ENCODE measurements at places on chromosomes 2 and 18.
A peak's percentile ranks its signal among the peaks of the same experiment; 100 is the strongest.

- DNase-seq: peak; percentile 76
These were observed 262.4 kb downstream of the NBAS start for GRCh38 chr2:15298770-15299169.

- DNase-seq: no peak
These were observed 891 bp downstream of the CAB39 start for GRCh38 chr2:230713331-230714135.

DNA sequence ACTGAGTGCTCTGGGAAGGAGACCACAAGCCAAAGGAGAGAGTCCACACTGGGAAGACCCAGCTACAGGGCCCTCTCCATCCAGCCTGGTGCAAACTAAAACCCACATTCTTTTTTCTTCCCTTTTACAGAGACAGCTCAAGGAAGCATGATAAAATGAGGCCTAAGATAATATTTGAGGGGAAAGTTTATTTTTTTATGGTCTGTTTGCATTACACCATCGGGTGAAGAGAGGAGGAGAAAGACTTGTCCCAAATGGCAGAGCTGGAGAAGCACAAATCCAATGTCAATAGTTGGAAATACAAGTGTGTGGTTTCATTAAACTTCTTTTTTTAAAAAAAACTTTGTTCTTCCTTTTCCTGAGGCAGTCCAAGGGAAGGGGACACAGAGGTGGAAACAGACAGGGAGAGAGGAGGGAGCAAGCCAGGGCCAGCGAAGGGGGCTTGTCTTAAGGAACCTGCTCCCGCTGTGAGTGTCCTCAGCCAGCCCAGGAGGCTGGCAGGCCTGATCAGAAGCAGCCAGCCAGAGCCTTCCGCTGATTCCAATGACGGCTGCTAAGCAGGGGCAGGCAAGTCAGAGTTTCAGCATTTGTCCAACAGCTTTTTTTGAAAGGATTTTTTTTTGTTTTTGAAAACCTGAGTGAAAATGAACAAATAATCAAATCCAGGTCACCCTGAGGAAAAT, 203.8 kb upstream of the SIX2 start:
- no peak for DNase-seq

DNA sequence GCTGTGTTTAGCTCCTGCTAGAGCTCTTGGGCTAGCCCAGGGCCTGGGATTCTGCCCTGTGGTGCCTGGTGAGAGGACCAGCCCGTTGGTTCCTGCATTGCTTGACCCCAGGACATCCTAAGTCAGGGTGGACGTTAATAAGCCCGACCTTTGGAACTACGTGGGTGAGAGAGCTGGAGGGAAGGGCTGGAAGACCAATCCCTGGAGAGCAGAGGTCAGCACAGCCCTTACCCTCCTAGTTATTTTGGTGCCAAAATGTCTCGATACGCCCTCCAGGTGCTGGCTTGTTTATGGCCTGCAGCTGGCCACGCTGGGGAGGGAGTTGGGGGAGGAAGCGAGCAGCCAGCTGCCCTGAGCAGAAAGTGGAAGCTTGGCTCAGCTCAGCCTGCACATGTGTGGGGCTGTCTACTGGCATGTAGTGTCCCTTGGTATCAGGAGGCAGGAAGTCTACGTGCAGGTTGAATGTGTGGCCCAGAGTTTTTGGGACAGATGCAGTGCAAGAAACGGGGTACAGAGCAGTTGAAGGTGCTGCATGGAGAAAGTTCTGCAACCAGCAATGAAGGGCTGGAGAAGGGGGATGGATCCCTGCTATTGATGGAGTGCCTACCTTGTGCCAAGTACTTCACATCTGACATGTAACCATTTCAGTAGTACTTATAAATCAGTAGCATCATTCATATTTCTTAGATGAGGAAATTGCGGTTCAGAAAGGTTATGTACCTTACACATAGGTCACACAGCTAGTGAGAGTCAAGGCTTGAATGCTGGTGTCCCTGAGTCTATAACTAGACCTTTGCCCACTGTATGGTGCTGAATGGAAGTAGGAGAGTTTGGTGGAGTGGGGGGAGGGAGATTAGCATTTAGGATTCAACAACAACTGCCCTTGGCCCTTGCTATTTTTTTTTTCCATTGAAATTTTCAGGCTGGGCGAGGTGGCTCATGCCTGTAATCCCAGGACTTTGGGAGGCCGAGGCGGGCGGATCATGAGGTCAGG, 5.0 kb upstream of the DGKD start:
- DNase-seq: peak; percentile 61

DNA sequence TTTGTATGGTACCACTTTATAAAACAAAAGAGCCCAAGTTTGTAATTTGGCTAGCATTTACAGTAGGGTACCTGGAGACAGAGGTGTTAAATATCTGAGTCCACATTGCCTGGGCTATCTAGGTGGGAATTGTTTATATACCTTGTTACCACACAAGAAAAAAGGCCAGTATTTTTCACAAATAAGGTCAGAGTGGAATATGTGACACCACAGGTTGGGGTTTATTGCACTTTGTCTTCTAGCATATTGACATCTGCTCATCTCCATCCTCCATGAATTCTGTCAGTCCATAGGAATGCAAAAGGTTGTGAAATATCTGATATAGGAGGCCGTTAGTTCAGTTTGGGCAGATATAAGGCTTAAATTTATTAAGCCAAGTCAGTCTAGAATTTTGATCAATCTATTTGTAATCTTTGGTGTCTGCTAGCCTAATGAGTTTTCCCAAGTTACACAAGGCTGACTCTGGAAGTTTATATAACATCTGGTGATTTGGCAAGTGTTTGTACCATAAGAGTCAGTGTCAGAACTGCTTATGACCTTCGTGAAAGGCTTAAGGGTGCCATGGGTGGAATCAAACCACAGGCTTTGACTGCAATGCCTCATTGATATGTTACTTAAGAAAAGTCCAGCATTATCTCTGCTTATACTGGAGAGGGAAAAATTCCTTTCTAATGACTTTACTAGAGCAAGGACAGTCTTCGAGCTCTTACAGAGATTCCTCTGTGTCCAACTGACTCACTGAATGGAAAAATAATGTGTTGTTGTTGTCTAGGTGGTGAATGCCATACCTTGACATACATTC, 11.3 kb upstream of the DPP4 start:
- peak; percentile 98 for DNase-seq

- peak; percentile 94 for DNase-seq
These were observed 139.1 kb downstream of the IRS1 start for GRCh38 chr2:226660526-226660925.

GRCh38 chr18:39025531-39025930, 1459.9 kb upstream of the CELF4 start:
- no peak for DNase-seq

- DNase-seq: no peak
These were observed 20.8 kb downstream of the IMMT start for GRCh38 chr2:86174445-86174844.

GRCh38 chr2:165888171-165888570, 65.4 kb downstream of the TTC21B start:
- no peak for DNase-seq
